Suprapubic skin (tissue), 4 donors: ENCODE measurements at places on chromosomes 1 and 21.

- no peak for DNase-seq
Observed at GRCh38 chr1:183723571-183723970, 70.5 kb upstream of the APOBEC4 start.

DNA sequence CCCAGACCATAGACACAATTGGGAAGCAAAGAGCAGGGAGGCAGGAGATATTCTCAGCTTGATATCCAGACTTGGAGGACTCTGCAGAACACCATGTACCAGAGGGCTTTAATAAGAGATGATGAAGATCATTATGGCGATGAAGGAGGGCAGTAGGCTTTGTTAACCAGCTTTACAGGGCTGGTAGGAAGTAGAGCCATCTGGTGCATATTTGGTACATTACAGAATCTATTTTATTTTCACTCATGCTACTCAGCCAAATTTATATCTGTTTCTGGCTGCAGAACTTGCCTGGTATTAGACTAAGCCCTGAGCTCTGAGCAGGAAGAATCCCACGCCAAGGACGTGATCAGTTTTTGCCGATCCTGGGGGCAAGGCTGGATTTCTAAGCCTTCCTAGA, 61.8 kb upstream of the SYT6 start:
- no peak for DNase-seq

DNA sequence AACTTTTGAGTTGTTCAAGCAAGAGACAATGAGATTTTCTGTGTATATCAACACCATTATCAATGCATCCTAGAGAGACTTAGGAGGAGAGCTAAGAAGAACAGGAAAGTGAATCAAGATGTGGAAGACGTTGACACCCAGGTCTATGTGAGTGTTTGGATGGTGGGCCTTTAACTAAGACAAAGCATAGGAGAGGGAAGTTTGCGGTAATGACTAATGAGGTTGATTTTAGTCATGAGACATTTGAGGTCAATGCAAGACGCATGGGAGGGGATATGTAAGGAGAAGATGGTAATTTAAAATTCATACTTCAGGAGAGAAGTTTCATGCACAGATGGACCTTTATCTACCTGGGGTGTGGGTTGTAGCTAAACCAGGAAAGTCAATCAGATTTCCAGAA, 269.6 kb downstream of the VAV3 start:
- no peak for DNase-seq

DNA sequence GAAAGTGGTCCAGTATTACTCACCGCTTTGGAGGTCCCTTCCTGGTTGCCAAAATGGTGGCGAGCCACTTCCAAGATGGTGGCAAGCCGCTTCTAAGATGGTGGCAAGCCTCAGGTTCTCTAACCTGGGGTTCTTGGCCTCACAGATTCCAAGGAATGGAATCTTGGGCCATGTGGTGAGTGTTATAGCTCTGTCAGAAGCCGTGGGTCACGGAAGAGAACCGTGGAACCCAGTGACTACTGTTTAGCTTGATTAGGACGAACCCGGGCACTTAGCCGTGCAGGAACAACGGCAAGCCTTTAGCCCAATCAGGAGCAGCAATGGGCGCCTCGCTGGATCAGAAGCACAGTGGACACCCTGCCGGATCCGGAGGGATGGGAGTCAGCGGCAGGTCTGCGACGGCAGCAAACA, 356.2 kb upstream of the TMPRSS15 start:
- no peak for DNase-seq

GRCh38 chr1:48610628-48611542, 138.9 kb upstream of the SPATA6 start:
- DNase-seq, result no peak

DNA sequence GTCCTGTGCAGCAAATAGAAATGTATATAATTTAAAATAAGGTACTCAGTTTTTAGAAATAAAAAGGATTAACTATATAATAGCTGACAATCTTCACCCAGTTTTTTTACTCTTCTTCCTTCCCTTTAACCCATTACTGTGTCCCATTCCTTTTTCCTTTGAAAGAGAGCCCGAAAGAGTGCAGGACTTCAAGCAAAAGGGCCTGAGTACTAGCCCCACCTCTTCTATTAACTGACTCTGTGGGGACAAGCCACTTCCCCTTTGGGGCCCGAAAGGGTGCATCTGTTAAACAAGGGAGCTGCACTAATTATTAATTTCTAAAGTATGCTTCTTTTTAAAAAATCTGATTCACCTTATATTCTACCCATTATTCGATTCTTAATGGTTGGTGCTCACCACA, 3.3 kb downstream of the USP24 start:
- DNase-seq, result no peak

DNA sequence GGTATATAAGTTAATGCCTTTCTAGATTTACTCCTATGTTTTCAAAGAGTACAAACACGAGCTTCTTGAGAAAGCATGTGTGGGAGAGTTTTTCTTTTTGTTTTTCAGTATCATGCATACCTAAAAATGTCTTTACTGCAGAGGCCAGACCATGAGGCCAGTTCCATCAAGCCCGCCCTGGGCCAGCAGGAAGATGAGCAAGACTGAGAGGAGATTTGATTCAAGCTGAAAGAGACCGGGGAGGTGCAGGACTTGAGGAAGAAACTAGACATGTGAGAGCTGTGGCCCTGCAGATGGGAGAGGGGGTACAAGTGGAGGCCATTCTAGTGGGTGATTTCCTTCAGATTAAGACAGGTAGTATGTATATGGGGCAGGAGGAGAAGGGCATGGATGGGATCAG, 33.4 kb upstream of the NTPCR start:
- no peak for DNase-seq

DNA sequence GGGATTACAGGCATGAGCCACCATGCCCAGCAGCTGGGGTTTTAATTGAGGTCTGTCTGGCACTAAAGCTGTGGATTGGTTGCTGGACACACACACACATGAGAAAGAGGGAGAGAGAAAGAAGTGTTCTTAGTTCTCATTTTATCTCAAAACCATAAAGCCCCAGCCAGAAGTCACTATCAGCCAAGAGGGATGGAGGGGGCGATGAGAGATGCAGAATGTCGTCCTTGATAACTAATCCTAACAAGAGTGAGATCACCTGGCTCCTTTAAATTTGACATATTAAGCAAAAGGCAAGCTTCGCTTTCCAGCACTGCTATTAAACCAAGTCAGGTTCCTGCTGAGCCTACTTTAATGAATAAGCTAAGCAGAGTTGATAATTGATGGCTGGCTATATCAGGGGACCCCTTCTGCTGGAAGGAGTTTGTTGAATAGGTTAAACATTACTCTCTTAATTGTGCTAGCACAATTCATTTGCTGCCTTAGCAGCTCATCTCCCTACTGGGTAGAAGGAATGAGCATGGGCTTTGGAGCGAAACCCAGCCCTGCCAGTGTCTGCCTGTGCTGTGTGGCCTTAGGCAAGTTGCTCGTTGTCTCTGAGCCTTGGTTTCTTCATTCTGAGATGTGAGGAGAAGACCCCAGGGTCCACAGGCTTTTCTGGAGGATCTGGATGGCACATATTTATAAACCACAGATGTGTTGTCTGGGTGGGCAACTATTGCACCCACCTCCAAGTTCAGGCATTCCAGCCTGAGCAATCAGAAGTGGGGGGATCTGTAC, 50.8 kb downstream of the ALPL start:
- DNase-seq, result no peak

DNA sequence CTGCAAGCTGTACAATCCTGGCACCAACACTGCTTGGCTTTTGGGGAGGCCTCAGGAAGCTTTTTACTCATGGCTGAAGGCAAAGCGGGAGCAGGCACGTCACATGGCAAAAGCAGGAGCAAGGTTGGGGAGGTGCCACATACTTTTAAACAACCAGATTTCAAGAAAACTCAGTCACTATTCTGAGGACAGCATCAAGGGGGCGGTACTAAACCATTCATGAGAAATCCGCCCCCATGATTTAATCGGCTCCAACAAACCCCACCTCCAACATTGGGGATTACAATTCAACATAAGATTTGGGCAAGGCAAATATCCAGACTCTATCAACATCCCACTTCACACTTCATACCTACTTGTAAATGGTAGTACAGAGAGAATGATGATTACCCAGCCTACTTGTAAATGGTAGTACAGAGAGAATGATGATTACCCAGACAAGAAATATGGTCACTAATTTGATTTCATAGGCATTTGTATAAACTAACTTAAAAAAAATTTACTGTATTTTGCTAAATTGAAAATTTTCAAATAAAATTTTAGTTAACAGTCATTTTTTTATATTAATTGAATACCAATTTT, 24.9 kb downstream of the ATP5PF start:
- DNase-seq, result no peak

DNA sequence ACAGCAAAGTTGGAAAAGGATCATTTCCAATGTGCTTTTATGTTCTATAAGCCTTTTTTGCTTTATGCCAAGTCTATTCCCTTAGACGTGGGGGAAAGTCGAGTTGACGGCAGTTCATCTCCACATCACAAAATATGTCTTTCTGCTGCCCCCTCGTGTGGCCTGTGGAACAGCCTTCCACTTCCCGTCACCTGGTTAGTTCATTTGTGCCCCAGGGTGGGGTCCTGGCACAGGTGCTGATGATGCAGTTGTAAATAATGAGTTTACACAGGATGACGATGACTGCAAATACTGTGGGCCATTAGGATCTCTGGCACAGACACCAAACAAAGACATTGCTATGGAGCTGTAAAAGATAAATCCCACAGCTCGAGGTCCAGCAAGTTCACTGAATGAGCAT, 10.0 kb upstream of the OTUD3 start:
- no peak for DNase-seq

DNA sequence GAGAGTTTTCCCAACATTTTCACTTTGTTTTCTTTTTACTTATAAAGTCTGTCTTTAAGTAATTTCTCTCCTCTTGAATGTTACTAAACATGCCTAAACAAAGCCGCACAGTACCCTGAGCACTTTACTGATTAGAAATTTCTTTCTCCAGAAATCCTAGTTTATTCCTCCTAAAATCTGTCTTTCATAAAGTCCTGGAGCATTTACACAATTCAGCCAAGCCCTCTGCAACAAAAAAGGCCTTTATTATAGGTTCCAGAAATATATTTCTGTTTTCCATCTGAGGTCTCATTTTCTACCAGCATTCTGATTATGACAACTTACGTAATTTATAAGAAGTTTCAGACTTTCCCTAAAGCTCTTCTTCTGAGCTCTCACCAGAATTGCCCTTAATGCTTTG, 549.5 kb upstream of the OLFM3 start:
- DNase-seq, result no peak

DNA sequence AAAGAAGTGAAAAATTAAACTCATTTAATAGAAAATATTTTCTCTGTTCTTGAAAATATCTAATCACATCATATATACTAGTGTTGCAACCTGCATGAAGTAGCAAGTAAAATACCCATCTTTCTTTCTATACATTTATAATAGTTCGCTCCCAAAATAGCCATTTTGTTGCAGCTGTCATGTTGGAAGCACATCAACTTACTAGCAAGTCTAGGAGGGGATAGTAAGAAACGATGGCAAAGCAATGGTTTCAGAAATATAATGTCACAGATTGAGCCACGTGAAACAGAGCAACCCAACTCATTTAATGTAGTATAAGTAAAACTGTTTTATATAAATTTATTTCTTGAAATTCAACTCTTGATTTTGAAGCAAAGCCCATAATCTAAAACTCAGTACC, 521.8 kb downstream of the LRRIQ3 start:
- DNase-seq, result no peak

DNA sequence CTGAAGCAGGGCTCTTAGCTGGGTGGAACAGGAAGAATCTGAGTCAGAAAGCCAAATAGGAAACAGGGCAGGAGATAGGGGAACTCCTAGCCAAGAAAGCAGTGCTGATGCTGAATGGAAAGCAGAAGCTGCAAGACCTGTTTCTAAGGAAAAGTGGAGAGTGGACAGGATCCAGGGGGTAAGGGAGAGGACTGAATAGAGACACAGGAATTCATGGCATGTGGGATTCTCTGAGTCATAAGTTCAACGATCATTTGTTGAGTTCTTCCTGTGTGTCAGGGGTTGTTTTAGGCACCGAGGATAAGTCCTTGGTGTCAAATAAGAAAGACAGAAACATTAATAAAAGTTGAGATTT, 153.8 kb upstream of the FGGY start:
- DNase-seq, result no peak

DNA sequence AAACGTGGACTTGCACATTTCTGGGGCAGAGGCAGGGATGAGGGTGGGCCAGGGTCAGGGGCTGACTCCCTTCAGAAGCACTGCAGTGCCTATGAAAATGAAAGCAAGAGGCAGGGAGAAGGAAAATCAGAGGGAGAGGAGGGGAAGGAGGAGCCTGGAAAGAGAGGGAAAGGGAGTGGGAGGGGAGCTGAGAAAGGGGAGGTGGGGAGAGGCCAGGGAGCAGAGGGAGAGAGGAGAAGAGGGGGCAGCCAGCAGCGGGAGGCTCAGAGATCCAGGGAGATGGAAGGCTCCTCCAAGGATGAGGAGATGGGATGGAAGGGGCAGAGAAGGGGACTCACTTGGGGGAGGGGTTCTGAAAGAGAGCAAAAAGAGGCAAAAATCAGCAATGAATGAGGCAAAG, 96.3 kb upstream of the KLHDC7A start:
- no peak for DNase-seq

DNA sequence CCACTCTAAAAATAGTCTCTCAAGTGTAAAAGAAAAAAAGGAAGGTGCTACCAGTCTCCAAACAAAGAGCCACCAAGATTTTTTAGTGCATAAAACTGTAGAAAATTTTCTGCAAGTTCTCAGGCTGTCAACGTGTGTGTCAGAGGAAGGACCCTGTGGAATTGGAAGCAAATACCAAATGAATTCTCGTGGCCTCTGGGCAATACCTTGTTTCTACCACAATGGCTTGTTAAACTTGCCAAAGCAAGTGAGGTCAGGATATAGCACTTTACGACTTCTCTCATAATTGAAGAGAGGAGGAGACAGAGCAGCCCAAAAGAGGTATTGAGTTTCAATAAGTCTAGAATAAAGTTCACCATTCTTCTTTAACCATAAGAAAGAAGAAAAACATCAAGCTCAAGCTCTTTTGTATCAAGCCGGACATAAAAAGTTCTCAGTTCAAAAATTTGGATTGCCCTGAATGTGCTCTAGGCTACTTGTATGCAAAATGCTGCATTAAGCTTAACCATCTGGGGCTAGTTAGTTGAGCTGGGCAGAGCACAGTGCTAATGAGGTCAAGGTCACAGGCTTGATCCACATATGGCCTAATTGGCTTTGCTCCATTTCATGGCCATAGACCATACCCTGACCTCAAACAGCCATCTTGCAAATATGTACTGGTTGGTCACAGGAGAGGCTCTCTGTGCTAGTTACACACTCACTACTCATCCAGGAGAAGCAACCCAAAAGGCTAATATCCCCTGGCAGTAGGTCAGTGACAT, 60.5 kb downstream of the TBX15 start:
- DNase-seq, result no peak

GRCh38 chr1:231694075-231694431, 67.5 kb downstream of the DISC1 start:
- DNase-seq, result no peak

- no peak for DNase-seq
Observed at GRCh38 chr1:26961826-26962225, 1.6 kb upstream of the KDF1 start.

DNA sequence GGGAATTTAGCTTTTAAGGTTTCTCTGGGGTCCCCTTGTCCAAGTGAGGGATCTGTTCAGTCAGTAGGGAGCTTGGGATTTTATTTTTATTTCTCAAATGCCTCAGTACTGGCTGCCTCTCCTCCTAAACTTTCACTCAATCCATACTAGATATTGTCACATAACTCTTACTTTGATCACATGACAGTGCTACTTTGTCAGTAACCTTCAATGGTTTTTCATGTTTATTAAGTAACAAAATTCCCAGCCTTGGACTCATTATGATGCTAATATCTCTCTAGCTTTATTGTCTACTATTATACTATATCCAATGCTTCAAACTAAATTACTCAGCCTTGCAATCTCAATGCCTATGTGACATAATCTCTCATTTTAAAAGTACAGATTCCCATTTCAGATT, 97.7 kb downstream of the ATP1B1 start:
- no peak for DNase-seq
